ENCODE measurements at places on chromosomes 3 and 15.

- DNase-seq, result no peak
Observed at GRCh38 chr3:115930922-115931321, 307.6 kb downstream of the GAP43 start.

GRCh38 chr3:158167737-158168557, 58.1 kb downstream of the RSRC1 start:
- peak; percentile 5 for DNase-seq

- no peak for DNase-seq
Observed at GRCh38 chr15:55743729-55744655, 1.0 kb upstream of the PRTG start.

- DNase-seq, result no peak
Observed at GRCh38 chr3:186775999-186776398, 7.4 kb upstream of the EIF4A2 start.

GRCh38 chr15:80188251-80188650, 35.5 kb downstream of the FAH start:
- DNase-seq, result peak; percentile 21

DNA sequence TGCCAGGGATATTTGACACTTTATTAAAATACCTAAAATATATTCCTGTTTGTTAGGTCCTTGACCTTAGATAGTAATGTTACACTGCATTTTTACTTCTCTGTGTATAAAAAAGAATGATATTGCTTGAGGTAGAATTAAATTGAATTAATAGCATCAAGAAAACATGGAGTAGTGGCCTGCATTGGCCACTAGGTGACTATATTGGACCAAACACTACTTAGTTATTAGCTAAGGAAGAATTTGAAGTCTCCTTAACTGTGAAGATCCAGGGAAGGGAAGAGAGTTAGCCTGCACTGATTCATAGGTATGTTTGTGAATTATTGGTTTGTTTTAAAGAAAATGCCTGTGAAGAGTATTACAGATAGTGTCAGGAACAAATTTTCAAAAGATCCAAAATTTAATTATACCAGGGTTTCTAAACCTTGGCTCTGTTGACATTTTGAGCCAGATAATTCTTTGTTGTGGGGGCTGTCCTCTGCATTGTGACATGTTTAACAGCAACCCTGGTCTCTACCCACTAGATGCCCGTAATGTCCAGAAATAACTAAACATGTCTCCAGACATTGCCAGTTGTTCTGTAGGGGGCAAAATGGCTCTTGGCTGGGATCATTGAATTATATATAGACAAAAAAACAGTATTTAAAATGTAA, 103.6 kb upstream of the THSD4 start:
- peak; percentile 55 for DNase-seq

- DNase-seq, result peak; percentile 80
Observed at GRCh38 chr3:120177151-120177550, 82.9 kb upstream of the GSK3B start.

GRCh38 chr3:133162670-133163305, 124.6 kb downstream of the TMEM108 start:
- DNase-seq, result no peak

GRCh38 chr15:86121568-86122225, 42.0 kb downstream of the AGBL1 start:
- DNase-seq, result peak; percentile 22

DNA sequence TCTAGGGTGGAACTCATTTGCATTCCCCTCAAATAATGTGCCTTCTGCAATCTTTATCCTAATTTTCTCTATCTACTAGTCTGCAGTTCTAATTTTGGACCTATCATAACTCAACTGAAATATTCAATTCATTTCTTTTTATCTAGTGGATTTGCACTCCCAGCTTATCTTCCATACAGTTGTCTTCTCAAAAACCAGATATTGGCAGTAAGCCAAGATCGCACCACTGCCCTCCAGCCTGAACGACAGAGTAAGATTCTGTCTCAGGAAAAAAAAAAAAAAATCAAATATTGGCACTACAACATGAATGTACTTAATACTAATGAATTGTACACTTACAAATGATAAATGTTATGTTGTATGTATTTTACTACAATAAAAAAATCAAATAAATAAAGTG, 18.0 kb upstream of the CHMP2B start:
- no peak for DNase-seq

GRCh38 chr3:66856533-66856932, 141.6 kb upstream of the KBTBD8 start:
- no peak for DNase-seq

- DNase-seq, result no peak
Observed at GRCh38 chr3:38623539-38623938, 25.9 kb downstream of the SCN5A start.

GRCh38 chr3:173681188-173681678, 283.7 kb downstream of the NLGN1 start:
- DNase-seq, result no peak

DNA sequence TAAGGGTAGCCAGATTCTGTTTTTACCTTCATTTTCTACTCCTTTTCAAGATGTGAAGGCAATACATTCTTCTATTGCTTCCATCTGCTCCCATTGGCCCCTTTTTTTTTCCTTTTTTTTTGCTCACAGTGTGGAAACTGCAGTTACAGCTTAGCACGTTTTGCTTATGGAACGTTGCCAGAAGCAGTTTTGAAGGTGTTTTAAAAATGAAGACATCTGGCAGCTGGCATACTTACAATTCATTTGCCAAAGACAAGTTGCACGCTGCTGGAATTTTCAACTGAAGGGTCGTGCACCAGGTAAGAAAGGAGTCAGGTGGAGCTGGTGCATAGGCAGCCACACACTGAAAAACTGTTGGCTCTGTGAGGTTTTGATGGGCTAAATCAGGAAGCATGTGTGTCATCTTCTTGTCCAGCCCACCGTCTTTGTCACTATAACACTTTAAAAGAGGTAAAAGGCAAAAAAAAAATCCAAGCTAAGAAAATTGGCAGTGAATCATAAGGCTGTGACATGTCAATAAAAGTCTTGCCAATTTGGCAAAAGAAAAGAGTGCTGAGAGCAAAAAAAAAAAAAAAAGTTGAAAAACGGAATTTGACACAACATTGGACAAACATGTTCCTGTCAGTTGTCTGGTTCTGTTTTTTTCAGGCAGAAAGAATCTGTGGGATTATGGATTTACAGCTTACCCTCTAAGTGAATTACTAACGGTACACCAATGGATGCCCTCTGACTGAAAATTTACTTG, 225.4 kb upstream of the SOX2 start:
- no peak for DNase-seq

- no peak for DNase-seq
Observed at GRCh38 chr3:87576752-87577151, 300.4 kb upstream of the POU1F1 start.

- no peak for DNase-seq
Observed at GRCh38 chr3:44050101-44050500, 191.6 kb upstream of the TOPAZ1 start.

DNA sequence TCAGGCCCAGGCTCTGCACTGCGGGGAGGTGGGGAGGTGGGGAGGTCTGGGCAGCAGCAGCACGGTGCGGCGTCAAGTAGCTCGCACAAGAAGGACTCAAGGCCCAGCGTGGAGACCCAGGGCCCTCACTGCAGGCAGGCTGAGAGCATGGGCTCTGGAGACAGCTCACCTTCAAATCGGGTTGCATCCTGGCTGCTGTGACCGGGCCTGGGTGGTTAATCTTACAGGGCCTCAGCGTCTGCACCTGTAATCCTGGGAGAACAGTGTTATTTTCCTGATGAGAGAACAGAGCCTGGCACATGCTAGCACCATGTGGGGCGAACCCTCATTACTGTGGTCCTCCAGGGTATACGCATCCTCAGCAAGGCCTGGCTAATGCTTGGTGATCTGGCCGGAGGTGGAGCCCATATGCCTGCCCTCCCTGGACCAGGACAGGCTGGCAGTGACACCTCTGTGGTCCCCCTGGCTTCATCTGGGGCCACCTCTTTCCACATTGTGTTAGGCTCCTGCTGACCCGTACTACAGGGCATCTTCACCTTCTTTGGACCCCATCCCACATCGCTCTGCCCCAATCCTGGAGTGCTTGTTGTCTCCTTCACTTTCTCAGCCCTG, 55.5 kb downstream of the RGMA start:
- no peak for DNase-seq

GRCh38 chr15:64636556-64636955, 138.8 kb downstream of the RBPMS2 start:
- DNase-seq, result no peak

- no peak for DNase-seq
Observed at GRCh38 chr3:87856126-87856525, 202.7 kb downstream of the CGGBP1 start.

DNA sequence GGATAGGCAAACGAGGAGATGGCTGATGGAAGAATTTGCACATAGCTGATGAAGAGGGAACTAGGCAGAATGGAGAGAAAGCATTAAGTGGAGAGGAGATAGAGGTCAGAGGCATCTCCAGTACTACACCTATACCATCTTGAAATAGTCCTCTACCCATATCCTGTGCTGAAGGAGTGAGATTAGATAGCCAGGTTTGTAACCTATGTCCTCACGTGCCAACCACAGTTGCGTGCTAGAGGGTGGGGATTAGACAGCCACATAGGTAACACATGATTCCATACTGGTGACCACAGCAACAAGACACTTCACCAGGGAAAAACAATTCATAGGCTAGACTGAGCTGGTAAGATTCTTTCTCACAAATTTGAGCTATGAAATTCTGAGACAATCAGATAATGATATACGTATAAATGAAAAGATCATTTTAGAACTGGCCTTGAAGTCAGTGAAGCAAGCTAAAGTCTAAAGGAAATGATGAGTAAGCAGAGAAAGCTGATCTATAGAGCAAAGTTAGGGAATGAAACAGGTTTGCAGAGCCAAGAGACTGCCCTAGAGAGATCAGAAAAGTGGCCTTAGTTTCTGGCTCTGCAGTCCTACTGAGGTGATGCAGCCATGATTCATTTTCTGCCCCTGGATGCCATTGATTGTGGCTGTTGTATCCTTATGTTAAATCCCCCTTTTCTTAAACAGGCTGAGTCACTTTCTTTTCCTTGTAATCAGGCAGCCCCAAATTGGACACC, 17.7 kb downstream of the MYNN start:
- DNase-seq, result no peak

GRCh38 chr3:175105066-175105465, 245.9 kb downstream of the NAALADL2 start:
- DNase-seq, result no peak

- DNase-seq, result peak; percentile 65
Observed at GRCh38 chr3:72591522-72592421, 256.5 kb downstream of the SHQ1 start.

DNA sequence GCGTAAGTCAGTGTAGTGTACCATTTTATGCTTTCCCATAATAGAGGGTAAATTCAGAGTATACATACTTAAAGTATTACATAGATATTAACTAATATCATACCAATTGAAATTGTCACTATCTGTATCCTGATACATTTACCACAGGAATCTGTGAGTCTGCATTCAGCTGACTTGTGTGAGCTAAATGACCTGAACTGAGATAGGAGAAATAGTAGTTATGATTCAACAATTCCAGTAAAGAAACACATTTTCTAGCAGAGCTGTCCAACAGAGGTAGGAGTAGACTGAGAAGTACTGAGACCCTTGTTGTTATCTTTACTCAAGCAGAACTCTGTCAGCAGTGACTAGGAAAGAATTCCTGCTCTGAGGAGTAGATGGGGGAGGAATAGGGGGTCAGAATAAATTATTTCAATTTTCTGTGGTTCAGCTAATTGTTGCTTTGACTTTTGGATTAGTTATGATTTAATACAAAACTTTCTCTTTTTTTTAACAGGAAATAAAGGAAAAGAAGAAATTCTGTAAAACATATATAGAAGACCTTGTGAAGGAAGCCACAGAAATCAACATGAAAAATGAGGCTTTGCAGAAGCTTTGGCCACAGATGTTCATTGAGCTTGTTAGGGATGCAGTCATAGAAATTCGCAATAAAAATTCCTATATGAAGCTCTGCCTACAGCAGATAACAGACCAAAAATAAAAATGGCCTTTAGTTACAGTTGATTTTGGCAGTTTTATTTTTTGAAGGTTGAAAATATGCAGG, 66.2 kb upstream of the THSD4 start:
- DNase-seq, result peak; percentile 4

DNA sequence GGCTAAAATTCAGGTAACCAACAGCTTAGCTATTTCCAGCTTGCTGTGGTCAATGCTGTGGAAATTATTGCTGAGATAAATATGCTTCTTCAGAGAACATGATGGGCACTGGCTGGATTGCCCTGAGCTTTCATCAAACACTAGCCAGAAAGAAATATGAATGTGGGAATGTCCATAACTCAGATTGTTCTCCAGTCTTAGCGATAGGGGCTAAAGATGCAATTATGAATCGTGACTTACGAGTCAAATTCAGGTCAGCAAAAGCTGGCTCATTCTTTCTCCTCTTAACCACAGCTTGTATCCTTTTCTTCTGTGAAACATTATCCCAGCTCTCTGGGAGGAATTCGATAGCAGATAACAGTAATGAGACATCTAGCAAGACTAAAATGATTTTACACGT, 307.6 kb downstream of the RYR3 start:
- DNase-seq, result no peak

DNA sequence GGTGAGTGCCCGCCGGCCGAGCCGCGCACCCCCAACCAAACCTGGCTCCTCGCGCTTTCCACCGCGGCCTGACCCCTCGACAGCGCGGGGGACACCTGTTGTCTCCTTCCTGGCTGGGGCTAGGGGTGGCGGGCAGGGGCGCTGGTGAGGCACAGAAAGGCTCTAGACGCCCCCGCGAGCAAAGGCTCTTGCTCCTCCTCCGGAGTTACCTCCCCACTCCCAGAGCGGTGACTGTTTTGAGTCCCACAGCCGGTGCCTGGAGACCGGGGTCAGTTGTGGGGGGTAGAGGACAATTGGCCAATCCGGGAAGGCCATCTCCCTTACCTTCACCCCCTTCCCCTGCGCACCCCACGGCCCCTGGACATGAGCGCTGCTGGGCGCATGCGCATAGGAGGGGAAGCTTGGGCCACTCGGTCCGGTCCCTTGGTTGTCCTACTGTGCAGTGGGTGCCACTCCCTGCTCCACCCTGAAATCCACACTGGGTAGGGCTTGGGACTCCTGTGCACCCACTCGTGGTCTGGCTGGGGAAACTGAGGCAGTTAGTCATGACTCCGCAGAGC, 554 bp downstream of the CHST13 start:
- DNase-seq, result peak; percentile 62

DNA sequence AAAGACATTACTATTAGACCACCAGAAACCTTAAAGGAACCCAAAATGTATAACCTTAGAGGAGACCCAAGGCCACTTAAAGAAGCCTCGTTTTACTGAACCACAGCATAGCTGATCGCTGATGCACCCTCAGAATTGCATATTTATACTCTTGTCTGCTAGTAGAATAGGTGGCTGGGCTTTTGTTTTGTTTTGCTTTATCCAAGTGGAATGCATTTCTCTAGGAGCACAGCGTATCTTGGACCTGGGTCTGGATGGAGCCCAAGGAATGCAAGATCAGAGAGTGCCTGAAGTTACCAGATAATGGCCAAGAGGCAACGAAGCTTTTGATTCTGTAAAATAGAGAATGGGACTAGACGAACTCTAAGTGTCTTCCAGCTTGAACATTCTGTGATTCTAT, 129.2 kb upstream of the COL8A1 start:
- DNase-seq, result no peak

DNA sequence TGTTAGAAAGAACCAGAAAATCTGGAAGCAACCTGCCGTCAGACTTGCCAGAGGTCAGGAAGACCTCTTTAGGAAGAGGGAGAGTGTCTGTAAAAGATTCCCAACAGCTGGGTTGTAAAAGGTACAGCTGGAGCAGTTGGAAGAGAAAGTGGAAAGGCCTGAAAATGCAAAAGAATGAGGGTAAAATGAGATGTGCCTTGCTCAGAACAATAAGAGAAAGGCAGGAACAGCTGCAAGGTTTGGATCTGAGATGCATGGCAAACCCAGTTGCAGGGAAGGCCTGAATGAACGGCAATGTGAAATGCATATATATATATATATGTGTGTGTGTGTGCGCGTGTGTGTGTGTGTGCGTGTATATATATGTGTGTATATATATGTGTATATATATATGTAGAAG, 88.1 kb downstream of the ZIC1 start:
- DNase-seq, result no peak

Measured in hepatocyte (in vitro differentiated cells).